ENCODE measurements at places on chromosomes 3 and 15.

- no peak for DNase-seq
Measured at GRCh38 chr3:128205558-128206145, 52.4 kb downstream of the EEFSEC start.

DNA sequence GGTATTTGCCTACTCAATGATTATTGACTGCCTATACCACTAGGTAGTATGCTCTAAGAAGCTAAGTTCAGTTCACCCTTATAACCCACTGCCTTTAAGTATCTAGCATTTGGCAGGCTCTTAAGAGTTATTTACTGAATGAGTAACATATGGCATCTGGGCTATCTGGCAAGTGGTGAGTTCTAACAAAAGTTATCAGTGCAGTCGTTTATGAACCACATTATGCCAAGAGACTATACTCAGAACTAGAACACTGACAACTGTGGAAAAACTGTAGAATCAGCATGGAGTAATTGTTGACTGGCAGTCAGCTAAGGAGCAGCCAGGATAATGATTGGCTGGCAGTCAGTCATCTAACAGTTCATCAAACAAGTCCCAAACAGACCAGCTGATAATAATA lies 25.8 kb downstream of the RAF1 start:
- no peak for DNase-seq

GRCh38 chr15:69719527-69720240 lies 267.1 kb downstream of the RPLP1 start:
- no peak for DNase-seq

DNA sequence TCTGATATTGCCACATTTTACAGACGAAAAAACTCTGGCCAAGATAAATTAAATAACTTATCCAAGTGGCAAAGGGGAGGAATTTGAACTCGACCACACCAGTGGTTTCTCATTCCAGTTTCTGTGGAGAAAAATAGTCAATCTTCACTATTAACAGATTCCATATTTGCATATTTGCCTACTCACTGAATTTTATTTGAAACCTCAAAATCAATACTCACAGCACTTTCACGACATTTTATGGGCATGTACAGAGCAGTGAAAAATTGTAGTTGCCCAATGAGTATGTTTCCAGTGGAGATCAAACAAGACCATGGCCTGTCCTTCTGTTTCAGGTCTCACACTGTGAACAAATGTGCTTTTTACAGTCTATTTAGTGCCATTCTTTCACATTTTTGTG lies 374.3 kb downstream of the MAGI1 start:
- no peak for DNase-seq

DNA sequence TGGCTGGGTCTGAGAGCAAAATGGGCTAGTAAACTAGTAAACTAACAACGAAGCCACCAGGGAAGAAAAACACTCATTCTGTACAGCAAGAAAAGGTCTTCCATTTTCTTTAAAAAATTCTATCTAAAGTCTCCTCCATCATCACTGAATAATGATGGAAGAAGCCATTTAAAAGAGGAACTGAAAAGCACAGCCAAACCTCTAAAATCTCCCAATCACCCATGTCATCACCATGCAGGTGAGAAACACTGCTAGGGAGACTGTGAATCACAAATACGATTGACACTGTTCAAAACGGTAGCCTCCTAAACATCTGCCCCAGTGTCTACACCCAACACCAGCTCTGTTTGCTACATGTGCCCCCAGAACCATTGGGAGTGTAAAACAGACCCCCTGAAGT lies 140.4 kb downstream of the RORA start:
- no peak for DNase-seq

- no peak for DNase-seq
Measured at GRCh38 chr15:68725736-68726135, 95.0 kb downstream of the ANP32A start.

DNA sequence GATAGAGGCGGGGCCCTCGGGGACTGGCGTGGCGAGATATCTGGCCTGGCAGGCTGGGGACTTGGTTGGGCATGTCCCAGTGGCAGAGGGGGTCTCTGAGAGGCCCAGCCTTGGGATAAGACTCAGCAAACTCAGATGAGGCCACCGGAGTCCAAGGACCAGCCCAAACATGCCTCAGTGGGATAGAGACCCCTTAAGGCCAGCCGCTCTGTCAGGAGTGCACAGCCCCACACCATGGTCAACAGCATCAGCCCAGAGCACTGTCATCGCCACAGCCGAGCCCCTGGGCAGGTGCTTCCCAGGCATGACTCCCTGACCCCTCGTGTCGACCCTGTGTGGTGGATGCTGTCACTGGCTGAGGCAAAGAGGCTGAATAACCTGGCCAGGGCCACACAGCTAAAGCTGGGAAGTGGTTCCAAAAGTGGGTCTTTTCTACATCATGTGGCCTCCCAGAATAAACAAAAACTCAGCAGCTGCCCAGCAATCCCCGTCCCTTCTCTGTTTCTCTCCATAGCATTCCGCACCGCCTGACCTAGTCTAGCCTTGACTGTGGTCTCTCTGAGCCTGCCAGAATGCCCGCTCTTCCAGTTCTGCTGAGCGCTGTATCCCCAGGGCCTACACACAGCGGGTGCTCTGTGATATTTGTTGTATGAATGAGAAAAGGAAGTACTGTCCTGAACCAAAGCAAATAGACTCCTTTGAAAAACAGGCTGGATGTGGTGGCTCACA lies 15.1 kb downstream of the CTSH start:
- no peak for DNase-seq

- DNase-seq = peak; percentile 94
Measured at GRCh38 chr15:62770752-62771151, 271.8 kb upstream of the TPM1 start.
